Fibroblast of skin of back (primary cell): ENCODE measurements at places on chromosomes 5 and 9.

DNA sequence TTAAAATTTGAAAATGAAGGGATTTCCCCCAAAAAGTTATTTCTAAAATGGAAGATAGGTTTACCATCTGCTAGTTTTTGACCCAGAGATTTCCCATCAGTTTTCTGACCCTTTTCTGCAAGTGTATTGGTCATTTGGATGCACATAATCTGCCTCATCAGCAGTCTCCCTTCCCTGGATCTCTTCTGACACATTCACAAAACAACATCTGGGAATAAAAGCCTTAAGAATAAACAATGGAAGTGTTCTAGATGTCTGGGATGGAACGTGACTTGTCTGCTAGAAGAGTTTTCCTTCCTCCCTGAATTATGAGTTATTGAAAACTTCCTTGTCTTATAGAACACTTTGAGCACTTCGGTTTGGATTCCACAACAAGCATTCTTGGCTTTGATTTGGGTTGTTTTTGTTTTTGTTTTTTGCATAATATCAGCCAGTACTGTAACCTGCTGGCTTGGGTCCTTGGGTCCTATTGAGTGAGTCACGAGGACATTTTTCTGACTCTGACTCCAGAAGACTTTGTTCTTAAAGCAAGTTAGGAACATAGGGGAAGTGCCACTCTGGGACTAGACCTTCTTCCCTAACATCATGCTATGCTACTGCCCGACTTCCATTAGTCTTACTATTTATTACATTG is 18.2 kb upstream of the ESM1 start:
- DNase-seq: no peak

DNA sequence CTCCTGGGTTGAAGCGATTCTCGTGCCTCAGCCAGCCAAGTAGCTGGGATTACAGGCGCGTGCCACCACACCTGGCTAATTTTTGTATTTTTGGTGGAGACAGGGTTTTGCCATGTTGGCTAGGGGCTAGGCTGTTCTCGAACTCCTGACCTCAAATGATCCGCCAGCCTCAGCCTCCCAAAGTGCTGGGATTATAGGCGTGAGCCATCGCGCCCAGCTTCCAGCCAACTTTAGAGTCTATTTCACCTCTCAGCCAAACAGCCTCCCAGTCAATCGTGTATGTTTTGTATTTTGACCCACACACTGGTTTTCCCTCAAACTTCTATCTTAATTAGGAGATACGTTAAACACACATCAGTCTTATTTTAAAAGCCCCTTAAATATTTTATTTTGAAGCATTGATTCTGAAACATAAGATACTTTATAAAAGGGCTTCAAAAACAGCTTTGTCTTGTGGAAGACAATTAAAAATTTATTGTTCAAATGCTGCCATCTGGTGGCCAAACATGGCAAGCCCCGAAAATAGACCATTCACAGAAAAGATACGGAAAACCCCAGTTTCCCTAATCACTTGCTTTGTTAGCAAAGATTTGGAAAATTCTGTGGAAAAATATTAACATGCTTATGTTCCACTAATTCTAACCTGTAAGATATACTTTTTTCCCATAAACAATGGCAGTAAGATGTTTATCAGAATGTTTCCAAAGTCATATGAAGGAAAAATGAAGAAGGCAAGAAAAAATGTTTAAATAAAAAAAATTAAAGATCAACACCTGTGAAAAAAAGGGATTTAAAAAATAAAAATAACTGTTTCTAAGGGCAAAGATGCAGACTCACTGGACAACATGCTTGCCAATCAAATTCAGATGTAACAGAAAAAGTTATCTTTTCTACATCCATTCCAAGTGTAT is 33.1 kb downstream of the APTX start:
- peak; percentile 38 for DNase-seq

DNA sequence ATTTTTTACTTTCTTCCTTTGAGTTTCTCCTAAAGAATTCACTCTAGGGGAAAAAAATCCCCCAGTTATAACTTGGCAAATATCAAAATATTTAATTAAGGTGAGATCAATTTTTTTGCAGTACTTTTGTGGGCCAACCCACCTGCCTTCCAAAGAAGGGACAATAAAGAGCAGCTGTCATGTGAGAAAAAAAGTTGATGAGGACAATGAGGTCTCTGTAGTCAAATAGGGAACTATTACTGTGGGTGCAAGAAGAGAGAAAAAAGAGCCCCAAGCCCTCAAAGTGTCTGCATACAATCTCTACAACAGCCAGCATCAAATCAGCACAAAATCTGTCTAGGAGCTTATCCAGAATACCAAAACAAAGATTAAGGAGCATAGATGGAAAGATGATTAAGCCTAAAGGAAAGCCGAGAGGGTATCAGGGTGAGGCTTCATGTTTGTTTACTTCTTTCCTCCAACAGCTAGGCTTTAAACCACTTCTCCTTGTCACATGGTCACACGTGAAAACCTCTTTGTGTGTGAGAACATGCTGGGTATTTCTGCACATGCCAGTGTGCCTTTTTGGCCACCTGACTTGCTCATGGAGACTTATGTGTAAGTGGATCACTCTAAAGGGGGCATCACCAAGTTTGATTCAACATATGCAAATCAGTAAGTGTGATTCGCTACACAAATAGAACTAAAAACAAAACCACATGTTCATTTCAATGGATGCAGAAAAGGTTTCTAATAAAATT is 19.2 kb upstream of the FYB1 start:
- DNase-seq: no peak

DNA sequence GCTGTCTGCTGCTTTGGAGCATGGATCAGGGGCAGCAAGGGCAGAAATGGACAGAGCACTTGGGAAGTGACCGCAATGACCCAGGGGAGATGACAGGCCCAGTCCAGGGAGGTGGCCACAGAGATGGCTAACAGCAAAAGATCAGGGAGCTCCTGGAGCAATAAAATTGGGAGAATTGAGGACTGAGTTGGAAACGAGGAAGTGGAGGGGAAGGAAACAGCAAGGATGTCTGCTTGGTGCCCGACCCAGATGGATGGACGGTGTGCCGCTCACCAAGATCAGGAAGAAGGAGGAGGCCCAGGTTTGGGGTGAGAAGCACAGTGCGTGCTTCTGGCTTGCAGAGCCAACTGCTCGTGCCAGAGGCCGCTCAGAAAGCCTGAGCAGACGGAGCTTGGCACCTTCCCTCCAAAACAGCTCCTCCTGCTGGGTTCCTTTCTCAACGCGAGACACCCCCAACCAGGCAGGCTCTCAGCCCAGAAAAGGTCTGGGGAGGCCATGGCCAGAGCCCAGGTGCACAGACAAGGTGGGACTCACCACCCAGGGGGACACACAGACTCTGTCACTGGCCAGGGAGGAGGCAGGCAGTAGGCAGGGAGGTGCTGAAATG is 1.7 kb upstream of the SLC34A1 start:
- DNase-seq: no peak

DNA sequence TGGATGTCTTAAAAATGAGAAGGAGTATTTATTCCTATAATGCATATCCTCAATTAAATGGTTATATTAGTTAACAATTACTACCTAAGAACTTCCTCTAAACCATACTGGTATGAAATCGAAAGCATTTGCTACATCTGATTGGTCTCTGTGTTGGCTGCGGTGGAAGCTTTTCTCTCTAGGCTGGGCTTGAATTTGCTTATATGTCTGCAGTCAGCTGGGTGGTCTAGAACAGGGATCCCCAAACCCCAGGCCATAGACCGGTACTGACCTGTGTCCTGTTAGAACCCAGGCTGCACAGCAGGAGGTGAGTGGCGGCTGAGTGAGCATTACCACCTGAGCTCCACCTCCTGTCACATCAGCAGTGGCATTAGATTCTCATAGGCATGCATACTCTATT is 112.3 kb downstream of the TLE4 start:
- DNase-seq: no peak

DNA sequence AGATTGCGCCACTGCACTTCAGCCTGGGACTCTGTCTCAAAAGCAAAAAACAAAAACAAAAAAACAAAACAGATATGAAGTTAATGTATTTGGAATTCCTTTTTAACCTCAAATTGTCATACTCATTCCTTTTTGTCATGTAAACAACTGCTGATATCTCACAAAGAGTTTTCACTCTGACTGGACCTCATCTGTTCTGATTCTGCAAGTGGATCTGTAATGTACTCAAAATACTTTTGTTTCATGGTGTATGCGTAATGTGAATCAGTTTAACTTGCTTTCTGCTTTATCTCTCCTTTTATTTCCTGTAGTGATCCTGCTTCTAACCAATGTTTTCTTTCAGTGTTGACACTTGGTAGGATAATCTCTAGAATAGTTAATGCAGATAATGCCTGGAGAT is 106.7 kb downstream of the FOCAD start:
- DNase-seq: no peak

- peak; percentile 7 for DNase-seq
Observed at GRCh38 chr9:75671354-75671753, 219.1 kb upstream of the PCSK5 start.
